ENCODE measurements at places on chromosomes 3 and 15.

GRCh38 chr3:16214366-16214765 lies 39.9 kb downstream of the GALNT15 start:
- DNase-seq, result no peak

- no peak for DNase-seq
Observed at GRCh38 chr3:52851348-52851747, 16.5 kb upstream of the MUSTN1 start.

GRCh38 chr3:94776401-94776915 lies 713.6 kb downstream of the NSUN3 start:
- no peak for DNase-seq

DNA sequence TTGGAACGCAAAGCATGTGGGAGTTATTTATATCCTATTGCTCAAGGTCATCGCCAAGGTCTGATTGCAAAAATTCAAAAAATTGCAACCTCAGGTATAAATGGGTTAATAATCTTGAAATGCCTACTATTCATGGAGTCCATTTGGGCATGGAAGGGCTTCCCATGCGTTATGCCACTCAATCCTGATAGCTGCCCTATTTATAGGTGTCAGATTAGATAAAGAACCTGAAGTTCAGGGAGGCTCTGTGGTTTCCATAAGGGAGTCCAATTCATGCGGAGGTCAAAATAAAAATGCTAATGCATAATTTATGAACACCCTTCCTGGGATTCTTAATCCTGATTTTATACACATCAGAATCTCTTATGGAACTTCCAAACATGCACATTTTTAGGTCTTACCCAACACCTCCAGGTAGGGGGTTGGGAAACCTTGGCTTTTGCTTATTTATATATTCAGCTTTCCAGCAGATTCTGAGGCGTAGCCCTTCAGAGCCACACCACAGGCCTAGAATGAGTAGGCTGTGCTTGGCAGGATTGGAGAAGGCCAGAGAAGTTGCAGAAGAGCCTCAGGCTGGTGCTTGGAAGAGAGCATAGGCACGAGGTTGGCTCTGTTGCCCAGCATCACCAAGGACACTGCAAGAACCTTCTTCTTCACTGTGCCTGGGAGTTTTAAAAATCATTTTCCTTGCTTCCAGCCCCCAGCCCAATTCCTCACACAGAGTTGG lies 324.4 kb upstream of the CFAP20DC start:
- no peak for DNase-seq

DNA sequence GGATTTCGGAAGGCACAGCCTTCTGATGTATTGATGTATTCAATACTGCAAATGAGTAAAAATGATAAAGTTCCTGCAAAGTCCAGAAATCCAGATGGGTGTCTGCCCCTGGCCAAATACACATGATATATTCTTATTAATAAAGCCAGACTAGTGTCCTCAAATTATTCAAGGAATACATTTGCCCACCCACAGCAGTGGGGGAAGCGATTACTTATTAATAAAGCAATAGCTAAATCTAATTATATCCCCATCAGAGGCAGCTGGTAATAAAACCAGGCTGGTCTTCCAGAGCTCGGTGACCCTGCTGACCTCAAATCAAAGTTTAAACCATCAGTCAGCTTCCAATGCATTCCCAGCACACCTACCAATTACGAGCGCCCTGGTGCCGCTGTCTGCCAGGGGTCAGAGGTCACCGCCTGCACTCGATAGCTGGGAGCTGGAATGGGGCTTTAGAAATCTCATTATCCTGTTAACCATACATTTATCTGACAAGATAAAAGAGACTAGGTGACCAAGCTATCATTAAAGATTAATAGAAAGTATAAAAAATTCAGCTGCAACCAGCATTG lies 330.3 kb downstream of the UACA start:
- DNase-seq, result no peak

DNA sequence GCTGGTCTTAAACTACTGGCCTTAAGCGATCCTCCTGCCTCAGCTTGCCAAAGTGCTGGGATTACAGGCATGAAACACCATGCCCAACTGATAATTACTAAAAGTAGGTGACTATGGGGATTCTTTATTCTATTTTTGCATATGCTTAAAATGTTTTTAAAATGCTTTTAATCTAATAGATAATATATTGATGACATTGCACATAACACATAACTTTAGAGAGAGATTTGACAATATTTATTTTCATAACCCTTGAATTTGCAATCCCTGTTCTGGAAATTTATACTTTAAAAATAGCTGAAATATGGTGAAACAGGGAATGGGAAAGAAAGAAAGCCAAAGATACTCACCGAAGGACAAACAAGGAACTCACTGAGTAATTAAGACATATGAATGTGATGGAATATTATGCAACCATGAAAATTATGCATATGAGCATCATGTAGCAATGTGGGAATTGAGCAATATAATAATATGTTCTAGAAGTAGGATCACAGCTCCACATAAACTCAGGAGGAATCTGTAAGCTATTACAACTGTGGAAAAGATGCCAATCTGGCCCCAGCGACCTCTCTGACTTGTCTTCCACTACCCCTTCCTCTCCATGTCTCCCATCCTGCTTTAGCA lies 2.0 kb downstream of the LRRC31 start:
- DNase-seq, result no peak

DNA sequence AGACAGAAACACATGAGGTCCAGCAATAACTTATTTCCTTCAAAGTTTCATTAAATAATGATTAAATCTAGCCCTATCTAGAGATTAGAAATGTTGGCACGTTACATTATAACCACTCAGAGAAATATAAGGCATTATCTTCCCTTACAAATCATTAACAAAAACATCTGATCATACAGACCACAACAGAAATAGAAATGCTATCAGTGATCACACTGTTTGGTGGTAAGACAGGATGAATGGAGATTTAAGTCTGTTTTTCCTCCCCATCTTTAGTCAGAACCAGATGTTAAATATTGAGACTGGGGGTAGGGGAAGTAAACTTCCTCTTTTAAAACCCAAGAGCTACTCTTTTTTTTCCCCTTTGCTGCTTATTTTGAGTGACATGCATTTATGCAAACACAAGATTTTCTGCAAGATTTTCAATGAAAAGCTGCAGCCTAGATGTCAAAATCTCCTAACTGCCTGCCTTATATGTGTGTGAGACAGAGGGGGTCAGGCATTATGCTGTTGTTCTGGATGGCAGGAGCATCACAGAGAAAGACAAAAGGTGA lies 70.4 kb downstream of the CBLB start:
- DNase-seq, result no peak

GRCh38 chr3:23320586-23321570 lies 117.8 kb downstream of the UBE2E2 start:
- no peak for DNase-seq

DNA sequence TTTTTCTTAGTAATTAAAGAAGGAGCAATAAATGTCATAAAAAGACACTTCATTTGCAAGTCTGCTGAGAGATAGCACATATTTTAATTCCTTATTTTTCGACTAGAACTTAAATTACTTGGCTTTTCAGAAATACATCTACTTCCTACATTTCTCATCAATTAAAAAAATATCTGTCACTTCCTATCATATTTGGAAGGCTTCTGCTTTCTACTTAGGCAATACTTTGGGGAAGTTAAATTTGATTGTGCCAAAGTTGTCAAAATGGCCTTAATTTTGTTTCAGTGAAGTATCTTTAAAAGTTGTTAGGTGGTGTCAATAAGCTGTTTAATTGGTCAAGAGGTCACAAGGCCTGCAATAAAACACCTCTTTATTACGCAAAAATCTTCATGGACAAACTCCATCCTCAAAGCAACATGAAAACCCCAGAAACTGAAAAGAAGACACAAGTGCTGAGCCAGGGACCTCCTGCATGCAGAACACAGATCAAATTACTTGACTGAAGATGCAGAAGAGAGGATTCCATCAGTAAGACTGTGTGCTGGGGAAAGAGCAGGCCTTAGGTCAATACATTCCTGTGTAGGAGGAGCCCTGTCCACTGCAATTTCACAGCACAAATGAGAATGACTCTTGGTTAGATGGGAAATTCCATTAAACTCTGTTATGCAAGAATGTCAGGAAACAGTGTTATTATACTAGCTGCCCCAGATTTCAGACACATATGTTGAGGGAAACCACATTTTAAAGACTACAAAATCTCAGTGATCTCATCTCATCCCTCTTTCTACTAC lies 48.0 kb upstream of the FSTL1 start:
- no peak for DNase-seq

- no peak for DNase-seq
Observed at GRCh38 chr3:66923969-66924368, 74.1 kb upstream of the KBTBD8 start.

DNA sequence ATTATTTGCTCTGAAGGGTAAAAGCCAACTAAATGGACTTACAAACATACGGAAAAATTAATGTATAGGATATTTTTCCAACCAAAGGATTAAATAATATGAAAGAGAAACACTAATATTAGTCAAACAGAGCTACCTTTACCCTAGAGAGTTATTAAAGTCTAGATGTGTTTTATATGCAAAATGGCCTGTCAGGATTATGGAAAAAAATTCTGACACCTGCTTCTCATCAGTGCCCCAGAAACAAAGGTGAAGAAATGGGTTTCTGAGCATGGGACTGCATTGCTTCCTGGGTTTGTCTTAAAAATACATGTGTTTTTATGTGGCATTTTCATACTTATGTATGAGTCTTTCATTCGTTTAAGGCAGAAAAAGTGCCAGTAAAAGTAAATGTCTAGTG lies 148.3 kb downstream of the ROBO2 start:
- DNase-seq, result no peak

DNA sequence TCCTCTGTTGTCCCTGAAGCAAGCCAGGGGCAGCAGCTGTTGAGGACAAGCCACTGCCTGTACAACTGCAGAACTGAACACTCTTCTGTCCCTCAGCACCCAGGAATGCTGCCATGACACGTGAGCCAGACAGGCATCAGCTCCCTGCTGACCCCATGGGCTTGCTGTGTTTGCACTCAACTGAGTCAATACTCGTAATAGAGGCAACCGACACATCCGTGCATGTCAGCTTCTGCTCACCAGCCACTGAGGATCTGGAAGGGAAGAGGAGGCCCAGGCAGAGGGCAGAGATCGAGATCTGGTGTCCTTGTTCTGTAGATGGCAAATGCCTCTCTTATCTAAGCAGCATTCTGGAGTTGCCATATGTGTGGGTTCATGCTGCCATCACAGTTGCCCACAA lies 54.3 kb upstream of the SEC61A1 start:
- DNase-seq, result no peak

- no peak for DNase-seq
Observed at GRCh38 chr3:174202116-174202515, 657.0 kb upstream of the NAALADL2 start.

Data from NCI-H1417 treated with DMSO at 0.1 percent for 48 hours (cell line).